ENCODE measurements at places on chromosomes 7 and 10.

DNA sequence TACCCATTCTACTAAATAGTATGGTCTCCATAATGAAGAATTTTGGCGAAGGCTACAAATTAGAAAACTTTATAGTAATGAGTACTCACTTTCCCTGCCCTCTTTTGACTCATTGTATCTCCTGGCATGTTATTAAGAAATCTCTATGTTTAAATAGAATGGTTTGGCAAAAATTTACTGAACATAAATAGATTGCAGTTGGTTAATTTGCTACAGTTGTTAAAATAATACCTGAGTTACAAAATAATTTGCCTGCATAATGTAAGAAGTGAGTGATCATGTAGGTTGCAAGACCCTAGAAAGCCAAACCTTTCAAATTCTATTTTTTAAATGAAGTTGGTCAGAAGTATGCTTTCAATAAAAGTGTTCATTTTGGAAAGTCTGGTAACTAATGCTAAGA lies 176.8 kb upstream of the AHR start:
- DNase-seq = no peak

DNA sequence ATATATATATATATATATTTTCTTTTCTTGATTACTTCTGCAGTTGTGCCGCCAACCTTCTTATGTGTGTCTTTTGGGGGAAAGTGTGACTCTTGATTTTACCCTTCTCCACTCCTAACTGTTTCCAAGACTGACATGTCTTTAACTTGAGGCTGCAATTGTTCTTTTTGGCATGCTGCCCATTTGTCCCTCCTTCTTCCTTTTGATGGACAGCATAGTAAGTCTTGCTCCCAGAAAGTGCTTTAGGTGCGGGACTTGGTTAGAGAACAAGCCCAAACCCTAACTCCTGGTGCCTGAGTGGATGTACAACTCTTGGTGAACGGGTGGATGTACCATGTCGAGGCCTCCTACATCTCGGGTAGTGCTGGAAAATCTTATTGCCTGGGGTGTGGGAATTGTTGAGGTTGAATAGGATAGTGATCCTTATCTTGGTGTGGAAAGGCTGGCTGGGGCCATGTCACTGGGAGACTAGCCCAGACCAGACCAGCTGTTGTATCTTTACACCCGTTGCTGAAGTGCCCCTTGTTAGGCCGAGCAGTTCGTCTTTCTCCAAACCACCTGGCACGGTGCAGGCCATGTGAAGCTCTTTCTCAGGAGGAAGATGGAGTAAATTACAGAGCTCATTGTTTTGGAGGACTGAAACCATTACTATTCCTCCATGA lies 16.3 kb downstream of the TCF7L2 start:
- DNase-seq = no peak

DNA sequence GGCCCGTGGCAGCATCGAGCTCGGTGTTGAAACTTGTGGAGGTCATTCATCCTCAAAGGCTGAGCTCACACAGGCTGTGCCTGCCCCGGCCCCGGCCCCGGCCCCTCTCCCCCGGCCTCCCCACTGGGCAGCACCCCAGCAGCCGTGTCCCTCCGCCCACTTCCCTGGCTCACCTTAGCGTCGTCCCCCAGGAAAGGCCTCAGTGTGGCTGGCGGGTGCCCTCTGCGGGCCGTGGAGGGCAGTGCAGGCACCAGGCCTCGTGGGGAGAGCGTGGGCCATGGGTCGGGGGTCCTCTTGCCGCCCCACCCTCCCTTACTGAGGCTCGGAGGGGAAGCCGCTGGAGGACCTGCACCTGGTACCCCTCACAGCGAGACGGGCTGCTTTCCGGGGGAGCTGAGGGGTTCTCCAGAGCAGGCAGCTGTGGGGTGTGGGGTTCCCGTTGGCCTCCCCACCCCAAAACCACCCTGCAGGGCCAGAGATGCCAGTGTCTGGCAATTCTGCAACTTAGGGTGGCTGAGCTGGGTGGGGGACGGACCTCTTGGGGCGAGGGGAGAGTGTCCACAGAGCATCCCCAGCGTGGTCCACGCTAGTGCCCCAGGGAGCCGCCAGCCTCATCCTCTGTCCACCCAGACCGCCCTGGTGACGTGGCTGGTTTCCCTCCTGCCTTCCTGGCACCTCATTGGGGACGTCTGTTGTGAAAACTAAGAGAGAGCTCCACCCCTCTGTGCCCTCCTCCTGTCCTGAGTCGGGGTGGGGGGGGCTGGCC lies 44.2 kb upstream of the DPYSL4 start:
- no peak for DNase-seq

- no peak for DNase-seq
Measured at GRCh38 chr10:76149602-76150138, 718.2 kb downstream of the LRMDA start.

DNA sequence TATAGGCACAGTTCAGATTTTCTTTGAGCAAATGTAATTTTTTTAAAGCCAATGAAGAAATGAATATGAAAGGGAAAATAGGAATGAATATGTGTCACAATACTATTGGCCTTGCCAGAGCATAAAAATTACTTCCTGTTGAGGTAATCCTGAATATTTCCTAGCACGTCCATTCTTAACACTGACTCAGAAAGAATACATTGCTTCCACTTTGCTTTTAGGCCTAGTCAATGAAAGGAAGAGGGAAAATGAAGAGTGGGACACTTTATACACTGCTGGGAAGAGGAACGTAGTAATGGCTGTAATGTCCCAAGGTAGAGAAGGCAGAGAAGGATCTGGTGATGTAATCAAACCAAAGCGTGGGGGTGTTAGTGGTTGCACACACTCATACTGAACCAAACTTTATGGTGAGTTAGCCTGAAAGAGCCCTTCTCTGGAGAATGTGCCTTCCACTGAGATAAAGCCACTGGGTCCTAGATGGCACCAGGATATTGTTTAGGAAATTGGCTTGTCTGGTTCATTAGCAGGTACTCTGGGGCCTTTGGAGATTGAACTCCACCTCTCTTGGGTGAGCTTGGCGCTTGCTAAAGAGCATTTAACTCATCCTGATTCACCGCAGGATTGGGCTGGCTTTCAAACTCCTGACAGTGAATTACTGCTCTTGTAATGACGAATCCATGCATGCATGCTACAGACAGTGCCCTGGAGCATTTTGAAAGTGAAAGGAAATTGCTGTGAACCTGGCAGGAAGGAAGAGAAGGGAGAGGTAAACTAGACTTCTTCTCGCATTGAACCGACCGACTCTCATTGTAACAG lies 254.9 kb downstream of the KIAA1217 start:
- no peak for DNase-seq
